ENCODE measurements at places on chromosomes 11 and 22. TPM values are rescaled to one million over a fixed set of nuclear protein-coding genes. Genes with fewer than 3 reads are reported as not detected.
A peak's percentile ranks its signal among the peaks of the same experiment; 100 is the strongest.

GRCh38 chr11:20894296-20894695 lies 224.9 kb downstream of the NELL1 start:
- no peak for DNase-seq

MS4A6E gene
- total RNA-seq = not detected

IL17REL gene
- under 0.01 TPM for total RNA-seq

DNA sequence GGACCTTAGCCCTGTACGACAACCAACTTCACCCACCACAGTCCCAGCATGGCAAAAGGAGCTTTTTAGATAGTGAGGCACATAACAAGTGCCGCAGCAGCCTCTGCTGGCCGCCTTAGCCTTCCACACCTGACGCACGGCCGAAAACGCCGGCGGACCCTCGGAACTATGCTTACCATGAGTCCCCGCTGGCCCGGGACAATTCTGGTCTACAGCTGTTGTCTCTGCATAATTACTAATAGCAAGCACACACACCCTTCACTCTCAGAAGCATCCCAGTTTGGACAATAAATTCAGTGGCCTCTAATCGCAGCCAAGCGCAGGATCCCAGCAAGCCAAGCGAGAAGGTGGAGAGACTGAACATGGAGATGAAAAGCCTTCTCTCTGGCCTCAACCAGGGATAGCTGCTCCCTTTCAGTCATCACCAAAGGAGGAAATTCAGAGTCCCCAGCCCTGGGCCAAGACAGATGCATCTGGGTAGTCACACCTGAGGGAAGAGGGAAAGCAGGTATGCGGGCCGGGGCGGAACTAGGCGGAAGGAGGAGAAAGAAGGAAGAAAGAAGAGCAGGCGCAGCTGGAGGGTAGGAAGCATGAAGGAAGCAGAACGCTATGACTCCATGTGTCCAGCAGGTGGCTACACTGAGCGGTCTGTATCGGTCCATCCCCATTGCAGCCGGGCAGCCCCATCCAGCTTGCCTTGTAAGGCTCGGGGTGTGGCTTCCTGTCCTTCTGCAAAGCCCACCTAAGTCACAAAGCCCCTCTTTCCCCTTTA lies 40.3 kb downstream of the BUD13 start:
- DNase-seq = peak; percentile 62

GRCh38 chr11:81005595-81005994 lies 1564.8 kb upstream of the TENM4 start:
- DNase-seq = no peak

DNA sequence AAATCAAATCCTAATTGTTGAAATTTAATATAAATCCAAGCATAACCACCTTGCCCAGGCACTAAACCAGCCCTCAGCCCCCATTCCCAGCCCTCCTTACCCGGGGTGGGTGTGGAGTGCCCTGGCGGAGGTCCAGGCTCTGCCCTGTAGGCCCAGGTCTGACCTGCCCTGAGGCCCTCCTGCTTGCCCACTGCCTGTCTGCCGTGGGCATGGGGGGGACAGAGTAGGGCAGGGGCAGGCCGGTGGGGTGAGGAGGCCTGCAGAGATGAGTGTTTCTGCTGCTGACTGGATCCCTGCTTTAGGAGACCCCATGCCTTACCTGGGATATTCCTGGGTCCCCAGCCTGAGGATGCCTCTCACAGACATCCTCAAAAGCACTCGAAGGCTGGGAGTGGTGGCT lies 3.6 kb upstream of the CHID1 start:
- DNase-seq = no peak

GRCh38 chr22:41332217-41332939 lies 31.1 kb downstream of the ZC3H7B start:
- DNase-seq = no peak

GRCh38 chr11:68206211-68206610 lies 6.9 kb downstream of the KMT5B start:
- peak; percentile 72 for DNase-seq
